ENCODE measurements at places on chromosomes 7 and 10. TPM values are rescaled to one million over a fixed set of nuclear protein-coding genes. Genes with fewer than 3 reads are reported as not detected.

Gene MALRD1
- 19.3 TPM for total RNA-seq

- no peaks in the 10 kb centered on the region for H3K4me1 ChIP-seq
- no peak overlapping the region for H3K27ac ChIP-seq
- H3K4me3 ChIP-seq, result no peak overlapping the region
- no peaks in the 10 kb centered on the region for H3K27me3 ChIP-seq
- DNase-seq, result no peak
These were observed 47.2 kb downstream of the FAM107B start for GRCh38 chr10:14727465-14727864.

- DNase-seq, result no peak
- no peaks in the 10 kb centered on the region for H3K27me3 ChIP-seq
- H3K4me1 ChIP-seq, result peaks cover 8% of the 10 kb centered on the region
- H3K27ac ChIP-seq, result no peak overlapping the region
These were observed 36.0 kb upstream of the PAX2 start for GRCh38 chr10:100709146-100710082.

- H3K36me3 ChIP-seq, result no peaks in the 10 kb centered on the region
- H3K4me1 ChIP-seq, result peaks cover 4% of the 10 kb centered on the region
- peak overlapping the region; percentile 77 for H3K4me3 ChIP-seq
- H3K27ac ChIP-seq, result peak overlapping the region; percentile 19
These were observed 928 bp downstream of the COMTD1 start for GRCh38 chr10:75234683-75235374.

GRCh38 chr7:153443032-153443701 is 609.0 kb upstream of the DPP6 start:
- no peak overlapping the region for H3K27ac ChIP-seq
- no peak overlapping the region for H3K4me3 ChIP-seq
- no peaks in the 10 kb centered on the region for H3K27me3 ChIP-seq
- no peaks in the 10 kb centered on the region for H3K36me3 ChIP-seq

All from testis (tissue), 5 donors.